ENCODE measurements at places on chromosomes 7 and 10. TPM values are rescaled to one million over a fixed set of nuclear protein-coding genes. Genes with fewer than 3 reads are reported as not detected.

The JAKMIP3 gene
- 2.6 TPM for total RNA-seq

- DNase-seq: no peak
Measured at GRCh38 chr10:7585228-7585627, 81.5 kb downstream of the ITIH5 start.

DNA sequence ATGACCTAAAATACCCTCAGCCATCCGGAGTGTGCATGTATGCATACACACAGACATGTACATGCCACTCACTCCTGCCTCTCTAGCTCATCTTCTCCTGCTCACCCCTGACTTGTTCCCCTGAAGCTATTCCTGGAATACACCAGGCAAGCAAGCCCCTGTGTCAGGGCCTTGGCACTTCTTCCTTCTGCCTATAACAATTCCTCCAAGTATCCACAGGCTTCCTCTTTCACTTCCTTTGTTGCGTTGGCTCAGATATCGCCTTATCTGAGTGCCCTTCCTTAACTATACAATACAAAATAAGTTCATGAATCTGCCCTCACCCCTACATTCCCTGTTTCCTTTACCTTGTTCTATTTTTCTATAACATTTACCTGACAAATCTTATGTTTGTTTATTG, 88.8 kb downstream of the NOD1 start:
- no peak for DNase-seq

The PILRA gene
- 11.9 TPM for total RNA-seq

The PCLO gene
- 25.2 TPM for total RNA-seq

DNA sequence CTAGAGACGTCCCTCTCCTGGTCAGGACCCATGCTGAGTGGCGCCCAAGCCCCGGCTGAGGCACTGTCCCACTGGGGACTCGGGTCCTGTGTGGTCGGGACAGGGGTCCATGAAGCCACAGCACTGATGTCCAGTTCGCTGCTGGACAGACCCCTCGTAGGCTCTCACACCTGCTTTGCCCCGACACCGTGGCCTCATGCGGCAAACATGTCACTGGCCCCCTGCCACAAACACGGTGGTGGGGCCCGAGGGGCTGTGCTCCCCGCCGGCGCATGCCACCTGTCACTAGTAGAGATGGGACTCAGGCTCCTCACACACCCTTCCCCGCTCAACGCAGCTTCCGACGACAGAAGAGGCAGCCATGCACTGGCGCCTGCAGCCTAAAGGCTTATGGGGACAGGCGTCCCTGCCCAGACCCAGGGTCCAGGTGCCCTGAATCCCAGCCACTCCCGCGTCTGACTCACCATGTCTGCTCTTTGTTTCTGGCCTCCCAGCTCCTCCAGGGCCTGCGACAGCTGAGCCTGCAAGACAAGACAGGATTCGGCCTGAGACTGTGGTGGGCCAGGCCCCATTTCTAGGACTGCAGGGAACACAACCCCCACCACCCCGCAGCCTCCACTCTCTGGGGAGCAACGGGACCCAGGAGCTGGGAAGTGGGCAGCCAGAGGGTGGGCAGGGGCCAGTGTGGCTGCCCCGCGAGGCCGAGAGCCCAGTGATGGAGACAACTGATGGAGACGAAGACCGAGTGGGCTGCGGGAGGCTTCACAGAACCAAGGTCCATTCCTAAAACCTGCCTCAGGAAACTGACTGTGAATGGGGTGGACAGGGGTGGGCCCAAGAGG, 230.9 kb downstream of the MAD1L1 start:
- no peak for DNase-seq

DNA sequence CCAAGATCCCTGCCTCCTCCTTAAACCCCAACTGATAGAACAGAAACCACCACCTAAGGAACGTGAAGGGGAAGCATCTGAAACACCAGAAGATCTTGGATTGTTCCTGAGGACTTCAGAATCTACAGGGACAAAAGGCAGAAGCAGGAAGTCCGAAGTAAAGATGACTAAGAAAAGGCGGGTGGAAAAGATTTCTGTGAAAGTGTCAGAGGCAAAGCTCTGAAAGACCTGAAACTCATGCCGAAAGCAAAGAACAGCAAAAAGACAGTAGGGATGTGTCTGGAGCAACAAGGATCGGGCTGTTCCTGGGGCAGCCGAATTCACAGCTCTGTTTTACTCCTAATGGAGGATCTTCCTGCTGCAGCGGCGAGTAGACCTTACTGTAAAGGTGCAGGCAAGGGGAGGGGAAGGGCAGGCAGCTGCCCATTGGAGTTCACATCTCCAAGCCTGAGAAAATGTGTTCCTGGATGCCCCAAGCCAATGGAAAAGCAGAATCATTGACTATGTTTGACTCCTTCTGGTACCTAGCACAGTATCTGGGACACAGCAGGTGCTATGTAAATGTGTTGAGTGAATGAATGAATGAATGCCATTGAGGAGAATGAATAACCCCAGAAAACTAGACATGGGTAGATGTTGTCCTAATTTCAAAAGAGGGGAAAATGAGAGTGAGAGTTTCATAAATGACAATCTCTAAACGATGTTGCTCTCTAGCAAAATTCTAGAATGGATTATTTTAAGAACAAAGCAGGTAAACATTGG, 40.4 kb downstream of the PDIA4 start:
- no peak for DNase-seq

The CCNY gene
- total RNA-seq: 31.6 TPM

DNA sequence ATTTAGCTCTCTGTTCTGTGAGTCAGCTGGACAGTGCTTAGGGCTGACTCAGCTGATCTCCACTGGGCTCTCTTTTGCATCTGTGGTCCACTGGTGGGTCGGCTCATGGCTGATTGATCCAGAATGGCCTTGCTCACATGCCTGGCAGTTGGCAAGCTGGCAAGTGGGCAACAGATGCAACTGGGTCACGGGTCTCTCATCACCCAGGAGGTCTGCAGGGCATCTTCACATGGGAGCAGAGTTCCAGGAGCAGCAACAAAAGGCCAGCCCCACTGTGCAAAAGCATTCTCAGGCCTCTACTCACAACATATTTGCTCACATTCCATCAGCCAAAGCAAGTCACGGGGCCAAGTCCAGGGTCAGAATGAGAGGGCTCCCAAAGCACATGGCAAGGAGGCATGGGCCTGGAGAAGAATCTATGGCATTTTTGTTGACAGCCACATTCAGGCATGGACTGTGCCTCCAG, 98.8 kb downstream of the OAT start:
- DNase-seq: no peak

The PRTFDC1 gene
- 2.0 TPM for total RNA-seq

The SYT15B gene
- total RNA-seq: 4.6 TPM

The USP54 gene
- 53.0 TPM for total RNA-seq

DNA sequence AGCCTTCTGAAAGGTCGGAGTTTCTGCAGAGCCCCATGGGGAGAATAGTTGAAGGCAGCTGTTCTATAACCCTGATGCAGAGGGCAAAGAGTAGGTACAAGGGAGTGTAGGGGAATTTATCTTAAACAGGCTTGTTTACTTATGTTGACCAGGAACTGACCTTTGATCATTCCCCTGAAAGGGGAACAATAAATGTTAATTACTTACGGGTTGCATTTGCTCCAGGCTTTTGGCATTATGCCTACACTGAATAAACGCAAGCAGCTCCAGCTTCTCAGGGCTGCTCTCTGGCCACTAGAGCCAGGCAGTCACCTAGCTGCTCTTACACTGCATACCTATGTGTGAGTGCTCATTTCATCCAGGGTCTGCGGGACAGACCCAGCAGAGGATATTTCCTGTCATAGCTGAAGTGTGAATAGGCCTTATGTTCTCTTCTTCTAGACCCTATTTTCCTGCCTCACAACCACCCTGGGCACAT, 26.9 kb upstream of the ABCA13 start:
- DNase-seq: no peak

DNA sequence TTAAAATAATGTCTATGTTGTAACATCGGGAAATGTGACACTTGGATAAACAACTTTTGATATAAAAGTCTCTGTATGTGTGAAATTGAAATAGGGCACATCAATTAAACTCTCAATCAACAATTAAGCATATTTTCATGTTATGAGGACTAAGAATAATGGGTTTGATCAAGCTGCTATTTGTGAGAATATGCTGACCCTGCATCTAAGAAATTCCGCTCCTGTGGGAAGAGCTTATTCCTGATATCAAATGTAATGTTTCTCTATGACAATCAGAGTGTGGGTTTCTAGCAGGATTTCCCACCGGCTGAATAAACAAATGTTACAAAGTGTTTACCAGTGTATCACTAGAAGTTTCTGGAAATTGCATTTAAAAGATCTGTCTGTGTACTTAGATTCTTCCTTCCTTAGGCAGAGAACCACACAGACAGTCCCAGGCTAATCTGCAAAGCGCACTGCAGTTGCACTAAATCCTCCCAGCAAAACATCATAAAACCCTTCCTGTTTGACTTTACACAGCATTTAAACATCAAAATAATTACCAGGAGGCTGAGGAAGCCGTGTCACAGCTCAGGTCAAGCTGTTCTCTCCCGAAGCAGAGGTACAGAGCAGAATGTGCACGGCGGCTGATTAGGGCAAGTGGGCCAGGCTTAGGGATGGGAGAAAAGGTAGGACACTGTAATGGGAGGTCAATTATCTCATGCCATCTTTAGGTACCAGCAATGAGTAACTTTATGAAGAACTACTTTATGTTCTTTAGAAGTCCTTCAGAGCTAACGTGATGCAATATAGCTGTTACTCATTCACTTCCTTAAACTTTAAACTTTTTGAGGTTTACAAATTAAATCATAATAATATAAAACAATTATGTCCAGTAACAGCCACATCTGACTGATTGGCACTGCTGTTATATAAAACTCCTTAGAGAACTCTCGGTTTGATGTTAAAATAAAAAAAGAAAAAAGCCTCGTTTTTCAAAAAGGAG, 109.1 kb upstream of the CTTNBP2 start:
- no peak for DNase-seq

DNA sequence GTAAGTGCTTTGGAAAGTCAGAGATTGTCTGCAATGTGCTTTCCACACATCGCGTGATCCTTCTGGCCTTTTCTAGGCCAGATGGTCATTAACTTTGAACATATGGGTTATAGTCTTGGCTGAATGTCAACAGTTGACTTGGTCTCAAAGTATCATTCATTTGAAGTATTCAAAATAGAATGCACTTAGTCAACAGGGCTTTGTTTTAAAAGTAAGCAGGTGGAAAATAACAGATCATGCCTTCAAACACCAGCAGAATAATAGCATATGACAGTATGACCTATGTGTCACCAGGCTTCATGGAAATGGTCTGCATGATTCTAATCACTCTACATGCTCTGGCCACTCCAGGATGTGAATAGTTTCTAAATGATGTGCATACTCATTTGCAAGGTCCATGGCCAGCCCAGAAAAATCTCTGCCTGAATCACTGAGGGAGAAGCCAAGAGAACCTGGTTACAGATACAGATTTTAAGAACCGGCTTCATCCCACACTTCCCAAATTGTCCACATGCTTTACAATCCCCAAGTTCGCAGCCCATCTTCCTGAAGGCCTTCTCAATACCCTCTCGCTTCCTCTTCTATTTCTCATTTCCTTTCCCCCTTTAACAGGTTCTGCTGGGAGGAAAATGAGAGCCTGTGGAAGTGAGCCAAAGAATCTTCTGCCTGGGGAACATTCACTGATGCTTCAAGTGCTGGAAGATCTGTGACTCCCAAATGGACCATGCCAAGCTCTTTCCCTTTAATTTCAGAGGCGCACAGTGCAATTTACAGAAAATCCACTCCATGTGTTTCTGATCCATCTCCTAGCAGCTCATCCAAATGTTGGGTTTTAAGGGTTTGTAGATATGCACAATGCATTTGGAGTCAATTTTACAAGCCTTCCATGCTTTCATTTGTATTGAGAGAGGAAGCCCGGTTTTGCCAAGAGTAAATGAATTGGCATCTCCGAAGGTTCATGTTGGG, 122.8 kb upstream of the GDF10 start:
- no peak for DNase-seq

The GSDME gene
- 4.2 TPM for total RNA-seq

The KLHL7 gene
- total RNA-seq: 67.7 TPM

- DNase-seq: no peak
Measured at GRCh38 chr7:106521541-106521940, 139.4 kb downstream of the CCDC71L start.

GRCh38 chr7:132279718-132280117, 296.6 kb downstream of the PLXNA4 start:
- no peak for DNase-seq

The MMD2 gene
- total RNA-seq: 14.7 TPM

DNA sequence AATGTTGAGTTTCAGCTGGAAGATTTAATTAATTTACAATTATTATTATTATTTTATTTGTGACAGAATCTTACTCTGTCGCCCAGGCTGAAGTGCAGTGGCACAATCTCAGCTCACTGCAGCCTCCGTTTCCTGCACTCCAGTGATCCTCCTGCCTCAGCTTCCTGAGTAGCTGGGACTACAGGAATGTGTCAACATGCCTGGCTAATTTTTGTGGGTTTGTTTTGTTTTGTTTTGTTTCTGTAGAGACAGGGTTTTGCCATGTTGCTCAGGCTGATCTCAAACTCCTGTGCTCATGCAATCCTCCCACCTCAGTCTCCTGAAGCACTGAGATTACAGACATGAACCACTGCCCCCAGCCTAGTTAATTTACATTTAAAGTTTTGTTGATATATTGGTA, 93.8 kb upstream of the MEOX2 start:
- no peak for DNase-seq

The H2AZ2 gene
- 111 TPM for total RNA-seq

DNA sequence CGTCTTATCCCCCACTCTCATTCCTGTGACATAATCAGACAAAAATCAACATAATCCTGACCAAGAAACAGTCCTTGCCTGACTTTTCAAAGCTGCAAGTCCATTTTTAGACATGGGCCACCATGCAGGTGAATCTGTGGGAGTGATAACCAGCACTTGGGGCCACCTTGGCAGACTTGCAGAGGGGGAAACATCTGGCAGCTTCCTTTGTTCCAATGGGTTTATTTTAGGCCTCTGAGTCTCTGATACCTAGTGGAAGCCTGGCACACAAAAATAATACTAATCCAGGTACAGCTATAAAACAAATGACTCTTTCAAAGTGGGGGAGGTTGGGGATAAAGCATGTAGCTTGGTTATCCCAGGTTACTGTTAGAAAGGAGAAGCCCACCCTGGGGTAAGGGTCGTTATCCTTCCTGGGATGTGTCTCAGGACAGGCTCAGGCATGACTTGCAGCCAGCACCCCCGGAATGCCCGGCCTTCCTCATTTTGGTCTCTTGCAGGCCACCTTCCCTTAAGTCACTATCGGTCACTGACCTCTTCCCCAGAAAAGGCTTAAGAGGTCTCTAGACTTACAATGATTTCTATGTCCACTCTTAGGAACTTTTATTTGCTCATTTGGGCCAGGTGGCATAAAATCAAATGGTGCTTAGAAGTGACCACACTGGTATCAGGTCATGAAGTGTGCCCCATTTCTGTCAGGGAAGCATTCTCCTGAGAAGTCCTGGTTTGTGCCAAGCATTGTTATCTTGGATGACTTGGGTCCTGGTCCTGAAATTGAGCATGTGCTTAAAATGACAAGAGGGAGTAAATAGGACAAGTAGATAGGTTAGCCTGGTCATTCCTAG, 37.6 kb downstream of the EEPD1 start:
- no peak for DNase-seq

The ZNF33A gene
- 24.9 TPM for total RNA-seq
